Cardiac muscle cell (in vitro differentiated cells and primary cell): ENCODE measurements at places on chromosomes 4 and X.

GRCh38 chrX:151505796-151506195 lies 57.7 kb upstream of the PASD1 start:
- DNase-seq = peak; percentile 0

DNA sequence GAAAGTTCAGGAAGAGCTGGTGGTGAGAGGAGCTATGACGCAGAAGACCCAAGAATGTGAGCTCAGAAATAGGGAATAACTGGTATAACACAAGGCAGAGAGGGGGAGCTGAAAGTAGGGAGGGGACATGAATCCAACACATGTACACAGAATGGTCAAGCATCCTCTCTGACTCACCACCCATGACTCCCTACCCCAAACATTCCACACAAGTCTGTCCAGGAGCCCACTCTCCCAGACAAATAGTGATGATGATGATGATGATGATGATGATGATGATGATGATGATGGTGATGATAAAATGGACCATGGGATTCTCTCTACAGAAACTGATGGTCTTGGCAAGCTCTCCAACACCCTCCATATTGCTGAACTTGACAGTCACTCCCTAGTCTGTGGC lies 46.4 kb downstream of the NAT8L start:
- DNase-seq = no peak

- no peak for DNase-seq
These were observed 42.4 kb downstream of the NAT8L start for GRCh38 chr4:2101346-2102044.

GRCh38 chrX:13985697-13986435 lies 43.8 kb downstream of the GEMIN8 start:
- DNase-seq = no peak

DNA sequence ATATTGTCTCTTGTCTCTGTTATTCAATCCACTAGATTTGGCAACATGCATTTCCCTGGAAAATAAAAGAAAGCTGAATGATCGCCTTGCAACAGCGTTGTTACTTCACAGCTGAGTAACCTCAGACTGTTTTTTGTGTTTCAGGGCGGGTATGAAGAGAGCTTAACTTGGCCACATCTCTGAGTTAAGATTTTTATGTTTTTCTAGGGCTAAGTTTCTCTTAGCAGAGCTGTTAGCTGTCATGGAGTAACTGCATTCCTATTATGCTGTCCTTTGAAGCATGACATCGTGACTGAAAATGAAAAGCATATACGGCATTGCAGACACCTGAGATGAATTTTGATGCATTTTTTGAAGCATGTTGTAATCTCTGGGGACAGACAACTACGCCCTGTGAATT lies 1798.9 kb downstream of the PCDH7 start:
- DNase-seq = peak; percentile 58

GRCh38 chrX:152619897-152620296 lies 17.8 kb upstream of the GABRQ start:
- no peak for DNase-seq

GRCh38 chr4:109801099-109801789 lies 555 bp downstream of the CFI start:
- DNase-seq = no peak

DNA sequence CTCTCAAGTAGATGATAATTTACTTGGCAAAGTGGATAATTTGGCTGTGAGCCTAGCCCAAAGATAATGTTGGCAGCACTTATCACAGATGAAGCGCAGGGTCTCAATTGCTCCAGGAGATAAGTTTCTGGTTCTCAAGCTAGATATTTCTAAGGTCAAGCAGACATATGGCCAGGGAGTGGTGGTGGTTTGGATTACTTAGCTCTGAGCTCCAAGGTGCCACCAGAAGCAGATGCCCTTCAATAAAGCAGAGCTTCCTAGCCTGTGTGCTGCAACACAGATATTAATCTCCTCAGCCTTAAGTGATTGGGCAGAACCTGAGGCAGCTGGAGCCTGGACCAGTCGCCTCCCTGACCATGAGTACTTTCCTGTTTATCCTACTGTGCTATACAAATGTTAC lies 79.2 kb upstream of the NALF2 start:
- DNase-seq = no peak

DNA sequence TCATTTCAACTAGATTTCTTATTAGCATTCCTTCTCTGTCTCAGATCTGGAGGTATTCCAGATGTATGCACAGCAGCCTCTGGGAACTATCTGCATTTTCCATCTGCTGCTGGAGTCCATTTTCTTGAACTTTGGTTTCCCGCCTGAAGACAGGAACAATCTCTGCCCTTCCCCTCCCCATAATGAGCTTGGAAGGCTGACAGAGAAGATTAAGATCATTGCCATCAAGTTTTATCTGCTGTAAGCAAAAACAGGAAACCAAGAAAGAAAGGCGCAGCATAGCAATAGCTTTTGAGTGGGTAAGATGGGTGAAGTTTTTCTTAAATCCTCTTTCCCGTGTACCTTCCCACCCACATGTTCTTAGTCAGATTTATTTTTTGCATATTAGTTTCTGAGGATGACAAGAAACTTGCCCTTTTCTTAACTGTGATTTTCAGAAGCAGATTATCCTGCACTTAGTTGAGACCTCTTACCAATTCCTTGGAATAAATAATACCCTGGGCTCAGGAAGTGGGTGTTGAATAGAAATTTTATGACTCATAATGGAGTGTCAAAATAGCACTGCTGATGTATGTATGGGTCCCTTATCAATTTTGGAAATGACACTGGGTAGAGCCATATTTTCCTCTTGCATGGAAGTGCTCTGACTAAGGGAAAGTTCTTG lies 78.3 kb downstream of the CT47B1 start:
- no peak for DNase-seq

DNA sequence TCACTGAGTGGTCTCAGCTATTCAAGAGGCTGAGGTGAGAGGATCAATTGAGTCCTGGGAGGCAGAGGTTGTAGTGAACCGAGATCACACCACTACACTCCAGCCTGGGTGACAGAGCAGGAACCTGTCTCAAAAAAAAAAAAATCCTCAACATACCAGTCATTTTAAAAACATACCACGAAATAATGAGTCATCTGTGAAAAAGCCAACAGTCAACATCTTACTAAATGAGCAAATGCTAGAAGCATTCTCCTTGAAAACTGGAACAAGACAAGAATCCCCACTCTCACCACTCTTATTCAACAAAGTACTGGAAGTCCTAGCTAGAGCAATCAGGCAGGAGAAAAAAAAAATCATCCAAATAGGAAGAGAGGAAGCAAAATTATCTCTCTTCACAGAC lies 104.0 kb upstream of the ARHGEF9 start:
- DNase-seq = no peak

DNA sequence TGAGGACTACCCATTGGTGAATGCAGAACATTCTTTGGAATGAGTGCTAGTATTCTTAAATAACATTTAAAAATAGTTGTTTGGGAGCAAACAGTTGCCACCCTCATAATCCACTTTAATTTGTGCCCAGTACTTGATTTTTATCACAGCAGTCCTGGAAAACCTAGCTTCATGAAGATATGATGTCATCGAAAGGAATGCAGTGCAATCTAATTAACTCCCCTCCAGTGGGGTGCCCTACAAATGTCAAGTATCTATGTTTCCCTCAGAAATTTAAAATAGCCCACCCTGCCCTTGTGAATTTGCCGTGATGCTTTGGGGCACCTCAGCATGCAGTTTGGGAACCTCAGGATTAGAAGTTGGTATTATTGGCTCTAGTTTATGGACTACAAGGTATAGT lies 5.4 kb downstream of the RAB9A start:
- DNase-seq = no peak

DNA sequence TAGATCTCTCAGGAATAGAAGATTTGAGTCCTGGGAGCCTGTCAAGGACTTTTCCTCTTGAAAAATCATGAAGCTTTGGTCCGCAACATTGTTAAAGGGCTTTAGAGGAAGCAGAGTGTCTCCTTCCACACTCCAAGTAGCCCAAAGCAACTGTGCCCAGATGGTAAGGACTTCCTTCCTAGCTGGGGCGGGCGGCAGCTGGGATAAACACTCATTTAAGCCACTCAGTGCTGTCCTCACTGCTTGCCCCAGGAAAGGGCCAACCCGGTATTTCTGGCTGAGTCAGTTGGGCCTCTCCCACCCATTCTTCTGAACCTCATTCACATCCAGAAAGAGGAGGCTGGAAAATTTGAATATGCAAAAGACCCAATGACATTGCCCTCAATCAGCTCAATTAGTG lies 144.3 kb downstream of the CHIC2 start:
- no peak for DNase-seq

DNA sequence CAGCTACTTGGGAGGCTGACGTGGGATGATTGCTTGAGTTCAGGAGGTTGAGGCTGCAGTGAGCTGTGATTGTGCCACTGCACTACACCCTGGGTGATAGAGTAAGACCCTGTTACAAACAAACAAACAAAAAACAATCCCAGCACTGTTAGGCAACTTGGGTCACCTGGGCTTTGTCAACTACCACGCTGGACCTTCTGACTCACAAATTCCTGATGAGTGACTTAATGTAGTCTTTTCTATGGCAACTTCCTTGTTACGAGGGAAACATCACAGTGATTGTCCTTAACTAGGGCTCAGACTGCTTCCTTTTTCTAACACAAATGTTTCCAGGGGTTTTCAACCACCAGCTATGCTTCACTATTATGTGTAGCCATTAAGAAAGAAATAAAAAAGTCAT lies 128.8 kb upstream of the GPC4 start:
- DNase-seq = peak; percentile 41

- DNase-seq = no peak
These were observed 224.1 kb upstream of the FGF16 start for GRCh38 chrX:77223046-77223445.

DNA sequence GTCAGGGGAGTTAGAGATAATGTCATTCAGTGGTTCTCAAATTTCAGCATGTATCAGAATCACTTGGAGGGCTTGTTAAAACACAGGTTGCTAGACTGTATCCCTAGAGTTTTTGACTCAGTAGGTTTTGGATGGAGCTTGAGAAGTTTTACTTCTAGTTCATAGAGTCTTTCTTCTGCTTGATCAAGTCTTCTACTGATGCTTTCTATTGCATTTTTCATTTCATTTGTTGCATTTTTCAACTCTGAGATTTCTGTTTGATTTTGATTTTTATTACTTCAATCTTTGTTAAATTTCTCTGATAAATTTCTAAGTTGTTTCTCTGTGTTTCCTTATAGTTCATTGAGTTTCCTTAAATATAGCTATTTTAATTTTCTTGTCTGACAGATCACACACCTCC lies 361.4 kb downstream of the RAPGEF2 start:
- DNase-seq = no peak

- peak; percentile 5 for DNase-seq
These were observed 315.6 kb downstream of the GPAT3 start for GRCh38 chr4:83851261-83852084.

GRCh38 chrX:130393451-130394074 lies 8.1 kb upstream of the GPR119 start:
- DNase-seq = peak; percentile 58

- DNase-seq = no peak
These were observed 177.2 kb downstream of the AMELX start for GRCh38 chrX:11470250-11470974.

GRCh38 chrX:152632445-152633097 lies 5.1 kb upstream of the GABRQ start:
- peak; percentile 49 for DNase-seq

DNA sequence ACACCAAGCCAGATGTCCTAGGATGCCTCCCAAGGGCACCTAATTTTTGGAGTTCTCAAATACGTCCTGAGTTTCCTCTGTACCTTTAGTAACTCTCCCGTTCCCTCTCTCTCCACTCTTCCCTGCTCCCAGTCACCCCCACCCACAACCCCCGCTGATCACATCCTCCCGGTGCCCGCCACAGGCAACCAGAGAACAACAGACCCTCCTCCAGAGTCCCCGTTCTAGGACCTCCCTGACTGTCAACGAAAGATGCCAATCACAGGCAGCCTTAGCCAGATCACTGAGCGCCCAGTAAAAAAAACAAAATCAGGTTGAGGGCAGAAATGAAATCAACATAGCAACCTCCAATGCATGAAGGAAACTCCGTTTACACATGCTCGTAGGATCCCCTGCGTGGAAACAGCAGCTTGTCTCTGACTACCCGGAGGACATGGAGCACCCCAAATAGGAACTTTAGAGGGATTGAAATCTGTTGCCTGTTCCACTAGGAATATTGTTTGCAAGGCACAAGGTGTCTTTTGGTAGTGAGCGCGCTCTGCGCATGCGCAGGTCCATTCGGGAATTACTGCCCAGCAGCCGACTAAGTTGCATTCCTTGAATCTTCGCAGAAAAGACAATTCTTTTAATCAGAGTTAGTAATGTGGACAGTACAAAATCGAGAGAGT lies at the start of gene GABRB1:
TSS of gene GABRB1 (plus strand) at position 557 of the 668 bp plus-strand sequence.
- peak; percentile 55 for DNase-seq

DNA sequence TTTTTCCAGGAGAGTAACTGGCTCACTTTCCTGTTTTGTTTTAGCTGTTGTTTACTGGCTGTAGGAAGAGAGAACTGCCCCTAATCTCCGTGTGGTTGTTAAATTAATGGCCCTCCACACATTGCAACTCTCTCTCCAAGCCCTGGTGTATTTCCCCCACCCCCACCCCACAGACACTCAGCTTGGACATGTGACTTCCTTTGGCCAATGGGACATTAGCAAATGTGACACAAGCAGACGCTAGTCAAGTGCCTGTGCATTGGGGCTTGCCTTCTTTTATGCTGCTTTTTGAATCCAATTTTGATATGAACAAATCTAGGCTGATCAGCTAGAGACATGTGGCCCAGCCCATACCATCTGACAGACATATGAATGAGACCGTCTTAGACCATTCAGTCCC lies 59.6 kb upstream of the TAB3 start:
- no peak for DNase-seq

- DNase-seq = no peak
These were observed 3.1 kb downstream of the PHEX start for GRCh38 chrX:22035236-22035635.

- no peak for DNase-seq
These were observed 214.5 kb downstream of the TLL1 start for GRCh38 chr4:166087569-166087968.

DNA sequence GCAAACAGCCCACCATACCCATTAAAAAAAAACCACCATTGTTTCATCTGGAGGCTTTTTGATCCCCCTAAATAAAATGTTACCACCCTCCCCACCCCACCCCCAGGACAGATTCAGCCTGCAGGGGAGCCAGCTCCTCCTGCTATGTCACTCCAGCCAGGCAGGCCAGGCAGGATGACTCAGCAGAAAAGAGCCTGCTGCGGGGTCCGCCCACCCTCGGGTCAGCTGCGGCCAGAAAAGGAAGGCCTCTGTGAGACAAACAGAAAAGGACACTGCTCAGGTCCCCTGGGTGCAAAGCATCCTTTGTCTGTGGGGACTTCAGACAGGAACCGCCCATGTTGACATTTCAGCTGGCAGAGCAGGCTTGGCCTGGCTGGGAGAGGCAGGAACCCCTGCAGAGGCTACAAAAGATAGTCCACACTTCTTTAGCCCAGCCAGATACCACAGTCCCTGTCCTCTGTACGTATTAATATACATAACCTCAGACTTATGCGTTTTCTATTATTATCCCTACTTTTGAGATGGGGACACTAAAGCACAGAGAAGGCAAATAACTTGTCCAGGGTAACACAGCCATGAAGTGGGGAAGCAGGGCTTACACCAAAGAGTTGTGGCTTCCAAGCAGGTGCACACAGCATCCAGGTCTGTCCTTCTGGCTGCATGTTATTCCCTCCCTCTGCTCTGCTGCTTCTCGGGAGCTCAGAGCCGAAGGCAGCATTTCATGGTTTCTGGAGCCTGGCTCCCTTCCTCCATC lies 147.7 kb downstream of the CPEB2 start:
- peak; percentile 83 for DNase-seq
